ENCODE measurements at places on chromosomes 7 and 10.

GRCh38 chr10:131676800-131677421, 223.9 kb upstream of the PPP2R2D start:
- no peak for DNase-seq

GRCh38 chr7:5636446-5636835, 145.0 kb downstream of the RNF216 start:
- no peak for DNase-seq

- DNase-seq, result no peak
Observed at GRCh38 chr7:135537453-135537852, 20.3 kb upstream of the NUP205 start.

DNA sequence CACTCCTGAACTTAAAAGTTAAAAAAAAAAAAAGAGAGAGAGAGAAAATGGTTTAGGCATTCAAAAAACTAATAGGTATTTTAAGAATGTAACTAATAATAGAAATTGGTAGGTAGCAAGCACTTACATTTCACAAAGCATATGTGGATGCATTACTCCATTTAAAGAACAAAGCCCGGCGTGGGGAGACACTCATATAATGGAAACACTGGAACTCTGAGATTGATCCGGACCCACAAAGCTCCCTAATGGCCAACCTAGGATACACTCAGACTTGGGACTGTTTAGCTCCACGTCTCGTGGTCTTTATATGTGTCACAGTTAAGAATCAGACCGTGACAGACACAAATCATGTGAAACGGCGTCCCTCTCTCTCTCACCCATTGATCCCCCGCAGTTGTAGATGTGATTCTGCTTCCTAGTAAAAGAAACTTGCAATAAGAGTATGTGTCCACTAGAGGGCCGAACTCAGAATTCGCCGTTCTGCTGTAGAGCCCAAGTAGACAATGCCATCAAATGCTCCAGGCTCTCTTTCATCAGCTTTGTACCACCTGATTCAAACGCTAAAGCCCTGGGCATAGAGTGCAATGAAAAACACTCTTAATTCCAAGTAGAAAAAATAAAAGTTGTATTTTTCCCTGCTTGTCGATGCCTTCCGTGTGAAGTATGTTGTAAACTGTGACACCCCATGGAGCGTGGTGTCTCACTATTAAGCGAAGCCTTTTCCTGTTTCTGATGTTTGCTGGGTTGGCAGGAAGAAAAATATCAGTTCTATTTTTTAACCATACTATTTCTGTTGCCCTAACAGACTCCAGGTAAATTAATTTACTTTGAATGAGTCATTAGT, 429.0 kb upstream of the MTPN start:
- DNase-seq, result no peak

DNA sequence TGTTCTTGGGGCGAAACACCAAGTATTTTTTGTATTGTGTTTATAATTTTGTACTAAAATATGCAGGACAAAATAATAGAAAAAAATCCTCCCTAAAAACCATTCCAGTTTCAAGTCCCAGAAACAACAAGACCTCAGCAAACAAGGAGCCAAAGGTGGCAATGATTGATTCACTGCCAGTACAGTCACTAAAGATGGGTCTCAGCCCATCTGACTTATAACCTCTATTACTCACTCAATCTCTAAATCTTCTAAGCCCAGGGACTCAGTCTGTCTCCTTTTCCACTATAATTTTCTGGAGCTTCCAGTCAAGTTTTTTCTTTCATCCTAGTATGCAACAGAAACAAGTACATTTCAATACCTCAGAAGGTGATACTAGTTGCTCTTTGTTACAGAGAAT, 33.3 kb downstream of the SNX13 start:
- DNase-seq, result no peak

GRCh38 chr7:43700059-43700501, 29.2 kb downstream of the COA1 start:
- DNase-seq, result no peak

DNA sequence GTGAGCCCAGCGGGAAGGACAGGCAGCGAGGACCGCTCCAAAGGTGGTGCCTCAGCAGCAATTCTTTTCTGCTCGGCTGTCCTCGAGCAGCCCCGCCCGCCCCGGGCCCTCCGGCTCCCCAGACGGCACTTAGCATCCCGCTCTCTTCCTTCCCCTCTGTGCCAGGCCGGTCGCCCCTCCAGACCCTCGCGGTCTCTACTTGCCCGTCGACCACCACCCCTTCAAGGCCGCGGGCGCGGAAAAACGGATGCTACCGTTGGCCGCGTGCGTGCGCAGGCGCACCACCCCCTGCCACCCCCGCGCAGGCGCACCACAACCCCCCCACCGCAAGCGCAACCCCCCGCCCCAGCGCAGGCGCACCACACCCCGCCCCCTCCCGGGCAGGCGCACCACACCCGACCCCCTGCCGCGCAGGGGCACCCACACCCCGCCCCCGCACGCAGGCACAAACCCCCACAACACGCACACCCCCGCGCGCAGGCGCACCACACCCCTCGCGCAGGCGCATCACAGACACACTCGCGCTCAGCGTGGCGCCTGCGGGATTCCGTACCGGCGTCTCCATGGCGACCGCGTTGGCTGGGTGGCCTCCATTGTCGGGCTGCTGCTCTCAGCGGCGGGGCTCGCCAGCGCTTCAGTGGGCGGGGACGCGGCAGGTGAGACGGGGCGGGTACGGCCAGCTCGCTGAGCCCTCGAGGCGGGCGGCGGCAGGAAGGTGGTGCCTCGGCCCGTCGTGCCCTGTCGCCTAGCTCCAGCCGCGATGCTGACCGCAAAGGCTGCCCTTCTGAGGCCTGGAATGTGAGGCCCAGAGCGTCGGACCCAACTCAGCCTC, at the start of gene LRRC27:
TSS of gene LRRC27 (plus strand) at position 593 of the 832 bp plus-strand sequence. CDS start 1,332 bp downstream, outside the sequence.
- peak; percentile 100 for DNase-seq

DNA sequence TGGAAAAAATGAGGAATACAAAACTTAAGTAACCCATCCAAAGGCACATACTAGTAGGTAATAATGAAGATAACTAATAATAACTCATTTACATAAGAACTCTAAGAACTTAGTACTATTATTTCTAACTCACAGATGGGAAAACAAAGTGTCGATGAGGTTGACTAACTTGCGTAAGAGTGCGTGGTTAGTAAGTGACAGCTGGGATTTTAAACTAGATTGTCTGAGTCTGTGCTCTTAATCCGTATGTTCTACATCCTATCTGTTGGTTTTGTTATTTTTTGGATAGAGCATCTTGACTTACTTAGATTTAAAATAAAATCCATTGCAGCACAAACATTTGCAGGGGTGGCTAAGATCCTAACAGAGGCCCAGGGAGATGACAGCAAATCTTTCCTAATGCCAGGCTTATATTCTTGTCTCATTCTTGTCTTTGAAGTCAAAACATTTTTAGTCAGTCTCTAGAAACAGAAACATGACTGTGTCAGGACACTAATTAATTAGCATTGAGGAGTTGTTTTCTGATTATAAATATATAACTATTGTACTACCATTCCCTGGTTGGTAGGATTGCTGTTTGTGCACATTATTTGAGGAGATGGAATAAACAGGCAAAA, 11.7 kb downstream of the RPA3 start:
- DNase-seq, result no peak

DNA sequence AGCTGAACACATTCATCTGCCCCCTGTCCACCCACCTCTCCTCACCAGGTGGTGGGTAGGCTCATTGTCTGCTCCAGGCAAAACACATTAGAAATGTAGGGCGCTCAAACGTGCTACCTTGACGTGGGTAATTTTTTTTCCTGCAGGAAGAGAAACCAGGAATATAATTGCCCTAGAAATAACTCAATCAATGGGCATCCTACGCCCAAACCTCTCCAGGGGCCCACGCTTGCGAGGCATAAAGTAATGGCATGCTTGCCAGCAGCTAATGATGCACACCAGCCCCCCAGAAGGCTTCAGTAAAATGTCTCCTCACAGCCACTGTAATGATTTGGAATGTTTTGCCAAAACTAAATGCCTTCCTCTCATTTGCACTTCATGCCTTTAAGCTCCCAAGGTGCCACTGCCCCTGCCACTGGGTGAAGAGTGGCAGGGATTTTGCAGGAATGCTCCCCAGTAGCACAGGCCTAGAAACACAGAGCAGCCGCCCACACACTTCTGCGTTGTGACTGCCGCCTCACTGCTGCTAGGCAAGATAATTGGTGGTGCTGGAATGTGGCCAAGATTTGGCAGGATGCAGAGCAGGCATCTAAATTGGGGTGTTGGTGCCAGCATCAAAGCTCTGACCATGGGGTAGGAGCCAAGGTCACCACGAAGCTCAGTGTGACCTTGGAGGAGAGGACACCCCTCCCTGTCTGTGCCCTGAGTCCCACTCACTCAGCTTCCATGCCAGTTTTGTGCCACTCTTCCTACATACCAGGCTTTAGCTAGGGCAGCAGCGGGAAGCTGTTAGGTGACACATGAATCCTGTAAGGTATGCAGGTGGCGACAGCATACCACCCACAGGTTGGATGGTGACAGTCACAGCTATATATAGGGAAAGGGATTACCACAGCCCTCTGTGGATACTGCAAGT, 48.7 kb upstream of the PPP1R3C start:
- DNase-seq, result no peak

DNA sequence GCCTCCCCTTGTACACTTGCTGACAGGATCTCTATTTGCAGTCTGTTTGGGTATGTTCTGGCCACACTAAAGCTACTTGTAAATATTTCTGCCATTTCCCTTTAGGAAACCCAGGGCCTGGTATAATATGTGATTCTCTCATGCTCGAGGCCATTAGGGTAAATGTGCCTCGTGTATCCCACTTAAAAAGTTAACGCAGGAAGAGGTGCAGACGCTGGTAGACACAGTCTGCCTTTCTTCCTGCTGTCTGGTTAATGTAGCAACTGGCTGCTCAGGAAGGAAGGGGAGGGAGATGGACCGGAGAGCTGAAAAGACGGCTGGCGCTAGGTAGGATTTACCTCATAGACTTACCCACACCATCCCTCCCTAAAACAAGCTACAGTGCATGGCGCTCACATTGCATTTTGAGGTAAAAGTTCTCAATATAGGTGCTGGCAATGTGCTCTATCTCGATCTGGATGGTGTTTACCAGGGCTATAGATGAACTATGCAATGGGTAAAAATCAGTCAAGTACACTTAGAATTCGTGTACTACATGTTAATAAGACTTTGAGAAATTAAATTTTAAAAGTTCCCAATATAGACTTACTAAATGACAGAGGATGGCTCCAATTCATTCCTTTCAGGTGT, 125.9 kb downstream of the JAZF1 start:
- no peak for DNase-seq

DNA sequence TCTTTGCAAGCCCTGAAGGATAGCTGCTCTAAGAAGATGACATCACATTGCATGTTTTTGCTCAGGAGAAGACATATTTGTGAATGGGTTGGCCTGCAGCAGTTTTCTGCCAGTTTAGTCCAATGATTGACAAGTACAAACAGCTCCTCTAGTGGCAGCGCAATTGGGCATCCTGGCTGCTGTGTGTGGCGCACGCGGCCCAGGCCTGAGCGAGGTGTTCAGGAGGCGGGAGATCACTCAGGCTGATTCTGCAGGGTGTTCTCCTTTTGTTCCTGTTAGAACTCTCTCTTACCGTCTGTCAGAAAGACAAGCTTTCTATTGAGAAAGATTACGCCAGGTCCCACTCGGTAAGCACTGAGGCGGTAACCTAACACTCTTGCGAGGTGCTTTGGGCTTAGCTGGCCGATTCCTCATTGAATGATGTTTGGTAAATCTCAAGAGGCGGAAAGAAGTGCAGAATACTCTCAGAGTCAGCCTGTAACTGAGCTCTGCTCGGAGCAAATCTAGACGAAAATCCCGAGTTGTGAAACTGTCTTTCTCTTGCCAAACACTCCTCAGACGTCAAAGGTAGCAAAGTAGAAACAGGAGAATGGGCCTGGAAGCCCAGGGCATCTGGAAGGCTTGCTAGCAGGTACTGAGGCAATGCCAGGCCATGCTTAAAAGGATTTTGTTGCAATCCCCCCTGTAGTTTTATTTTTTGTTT, 219.2 kb upstream of the BMPER start:
- no peak for DNase-seq

DNA sequence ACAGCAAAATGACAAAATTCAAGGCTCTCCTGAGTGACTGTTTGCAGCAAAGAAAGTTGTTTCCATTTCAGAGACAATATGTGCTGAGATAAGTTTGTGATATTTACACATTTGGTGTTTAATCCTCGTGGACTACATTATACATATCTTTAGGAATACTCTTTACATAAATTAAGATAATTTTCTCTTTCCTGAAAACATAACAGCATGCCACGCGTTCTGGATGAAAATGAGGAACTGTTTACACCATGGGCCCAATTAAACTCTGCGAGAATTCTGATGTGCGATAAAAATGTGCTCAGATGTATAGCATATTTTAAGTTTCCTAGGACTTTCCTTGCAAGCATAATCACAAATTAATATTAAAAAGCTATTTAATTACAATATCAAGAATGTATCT, 26.4 kb downstream of the PTPRE start:
- no peak for DNase-seq

DNA sequence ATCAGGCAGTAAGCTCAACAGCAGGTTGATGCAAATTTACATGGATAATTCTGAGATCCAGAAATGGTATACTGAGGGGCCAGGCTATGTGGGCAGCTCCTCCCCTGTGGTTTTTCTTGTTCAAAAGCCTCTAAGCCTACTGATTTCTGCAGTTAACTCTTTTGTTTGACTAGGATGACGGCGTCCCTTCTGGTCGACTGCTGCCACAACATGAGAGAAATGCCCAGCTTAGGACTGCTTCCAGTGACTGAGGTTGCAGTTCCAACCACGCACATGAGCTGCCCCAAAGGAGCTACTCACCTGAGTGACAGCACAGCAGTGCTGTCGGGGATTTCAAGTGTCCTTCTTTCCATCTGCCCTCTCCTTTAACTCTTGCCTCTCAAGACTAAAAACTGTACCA, 973.0 kb upstream of the GHITM start:
- no peak for DNase-seq

DNA sequence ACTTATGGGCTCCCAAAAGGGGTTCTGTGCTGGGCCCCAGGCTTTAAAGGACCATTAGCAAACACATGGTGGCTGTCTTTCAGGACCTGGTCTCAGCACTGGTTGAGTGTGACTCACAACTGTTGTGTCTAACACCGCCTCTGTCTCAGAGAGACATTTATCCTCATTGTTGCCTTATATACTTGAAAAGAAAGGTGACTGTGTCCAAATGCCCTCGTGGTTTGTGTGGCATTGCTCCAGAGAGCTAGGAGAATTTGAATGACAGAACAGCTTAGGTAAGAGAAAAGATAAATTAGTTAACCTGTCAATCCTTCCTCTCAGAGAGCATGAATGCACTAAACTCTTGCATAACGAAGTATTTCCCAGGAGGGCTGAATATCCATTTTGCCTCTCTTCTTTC, 14.5 kb upstream of the FAM13C start:
- no peak for DNase-seq

DNA sequence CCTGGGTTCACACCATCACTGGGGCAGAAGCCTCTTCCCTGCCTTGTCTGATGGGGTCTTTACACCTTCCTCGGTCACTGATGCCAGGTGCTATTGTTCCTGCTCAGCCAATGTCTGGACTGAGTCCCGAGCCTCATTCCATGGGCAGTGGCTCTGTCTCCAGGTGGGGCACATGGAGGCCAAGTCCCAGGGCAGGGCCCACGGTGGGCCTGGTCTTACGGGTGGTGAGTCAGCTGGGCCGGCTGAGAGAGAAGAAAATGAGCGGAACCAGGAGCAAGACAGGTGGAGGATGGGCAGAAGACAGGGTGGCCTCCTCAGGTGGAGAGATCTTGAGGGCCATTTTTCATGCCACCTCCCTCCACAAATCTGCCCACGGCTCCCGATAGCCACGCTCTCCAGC, 131.7 kb upstream of the FAM20C start:
- DNase-seq, result no peak
